HT1080 (cell line): ENCODE measurements at places on chromosomes 16 and 17. TPM values are rescaled to one million over a fixed set of nuclear protein-coding genes. Genes with fewer than 3 reads are reported as not detected.
A peak's percentile ranks its signal among the peaks of the same experiment; 100 is the strongest.

DNA sequence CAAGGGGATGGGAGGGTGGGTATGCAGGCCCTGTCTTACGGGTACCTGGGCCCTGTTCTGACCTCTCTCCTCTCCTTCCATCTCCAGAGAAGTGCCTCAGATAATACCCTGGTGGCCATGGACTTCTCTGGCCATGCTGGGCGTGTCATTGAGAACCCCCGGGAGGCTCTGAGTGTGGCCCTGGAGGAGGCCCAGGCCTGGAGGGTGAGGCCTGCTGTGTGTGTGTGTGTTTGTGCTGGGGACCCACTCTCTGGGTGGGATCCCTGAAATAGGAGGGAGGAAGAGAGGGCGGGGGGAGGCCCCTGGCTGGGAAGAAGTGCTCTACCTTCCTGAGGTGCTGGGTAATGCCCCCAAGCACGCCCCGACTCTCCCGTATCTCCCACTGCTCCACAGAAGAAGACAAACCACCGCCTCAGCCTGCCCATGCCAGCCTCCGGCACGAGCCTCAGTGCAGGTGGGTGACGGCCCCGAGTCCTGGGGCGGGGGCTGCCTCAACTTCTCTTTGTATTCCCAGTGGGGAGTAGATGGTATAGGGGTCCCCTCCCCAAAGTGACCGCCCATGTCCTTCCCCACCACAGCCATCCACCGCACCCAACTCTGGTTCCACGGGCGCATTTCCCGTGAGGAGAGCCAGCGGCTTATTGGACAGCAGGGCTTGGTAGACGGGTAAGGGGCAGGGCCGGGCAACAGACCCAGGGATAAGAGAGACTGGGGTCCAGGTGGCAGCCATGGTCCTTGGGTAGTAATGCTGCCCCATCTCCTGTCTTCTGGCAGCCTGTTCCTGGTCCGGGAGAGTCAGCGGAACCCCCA lies 7.8 kb downstream of the GRB7 start:
- DNase-seq, result no peak

GRCh38 chr16:73713778-73714495 lies 582.7 kb upstream of the PSMD7 start:
- DNase-seq, result peak; percentile 30

- no peak for DNase-seq
Observed at GRCh38 chr16:28504707-28505404, 1.8 kb downstream of the IL27 start.

- peak; percentile 52 for DNase-seq
Observed at GRCh38 chr17:81309140-81309858, 14.2 kb upstream of the SLC38A10 start.

GRCh38 chr17:12048843-12049473 lies 28.3 kb downstream of the MAP2K4 start:
- DNase-seq, result no peak

- DNase-seq, result no peak
Observed at GRCh38 chr16:87067836-87068761, 249.1 kb downstream of the C16orf95 start.

DNA sequence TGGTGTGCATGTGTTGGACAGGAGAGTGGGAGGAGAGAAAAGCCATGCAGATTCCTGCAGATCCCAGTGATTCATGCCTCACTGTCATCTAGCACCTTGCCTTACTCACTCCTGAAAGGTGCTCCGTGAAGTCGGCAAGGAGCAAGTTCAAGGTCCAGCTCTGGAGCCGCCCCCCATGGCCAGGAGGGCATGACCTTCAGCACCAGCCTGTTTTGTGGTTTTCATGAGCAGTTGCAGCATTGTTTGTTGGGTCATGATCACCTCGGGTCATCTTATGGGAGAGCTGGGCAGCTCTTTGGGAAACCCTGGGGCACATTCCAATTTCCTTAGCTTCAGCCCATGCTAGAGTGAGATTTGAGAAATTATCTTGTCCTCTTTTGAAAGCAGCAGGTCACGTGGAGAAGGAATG lies 137.5 kb upstream of the IRX3 start:
- DNase-seq, result no peak

The ITGAX gene
- 2.1 and 2.7 TPM in 2 replicates for total RNA-seq

The UTS2R gene
- not detected in 2 replicates for total RNA-seq

The TM4SF5 gene
- total RNA-seq, result not detected in 2 replicates

The MAP2K6 gene
- 7.3 and 8.1 TPM in 2 replicates for total RNA-seq

The KRTAP16-1 gene
- total RNA-seq, result not detected in 2 replicates

The FNDC8 gene
- not detected in 2 replicates for total RNA-seq
